ENCODE measurements at places on chromosomes 12 and 14. TPM values are rescaled to one million over a fixed set of nuclear protein-coding genes. Genes with fewer than 3 reads are reported as not detected.

Gene A2ML1
- polyA plus RNA-seq = not detected

Gene PLEKHG7
- polyA plus RNA-seq = not detected

Gene OTX2
- polyA plus RNA-seq = 0.08 TPM

Gene IKZF4
- 3.7 TPM for polyA plus RNA-seq

Gene MYL6
- 6,238 TPM for polyA plus RNA-seq

Gene OTUB2
- 1.4 TPM for polyA plus RNA-seq

Gene SNAPC1
- polyA plus RNA-seq = 23.4 TPM

Gene CD163
- polyA plus RNA-seq = 0.03 TPM

Gene VRTN
- polyA plus RNA-seq = not detected

Gene MMP19
- polyA plus RNA-seq = 21.8 TPM

Gene TAS2R46
- polyA plus RNA-seq = not detected

Gene EID3
- polyA plus RNA-seq = 2.3 TPM

Gene A2M
- 300 TPM for polyA plus RNA-seq

Gene ZNF891
- polyA plus RNA-seq = 0.27 TPM

Gene GALC
- polyA plus RNA-seq = 13.3 TPM

Gene LMNTD1
- polyA plus RNA-seq = not detected

Gene DPF3
- 7.6 TPM for polyA plus RNA-seq

Gene LGR5
- polyA plus RNA-seq = not detected

Gene ACVRL1
- polyA plus RNA-seq = 15.0 TPM

Gene PTGER2
- polyA plus RNA-seq = 15.9 TPM

Gene LBHD2
- not detected for polyA plus RNA-seq

Gene HAL
- 0.02 TPM for polyA plus RNA-seq

Gene ARG2
- polyA plus RNA-seq = 3.2 TPM

Gene GLIPR1
- 245 TPM for polyA plus RNA-seq

Gene KRT5
- 0.81 TPM for polyA plus RNA-seq

Gene OTOGL
- 0.08 TPM for polyA plus RNA-seq

Gene MUCL1
- not detected for polyA plus RNA-seq

Gene CDK4
- polyA plus RNA-seq = 324 TPM

Gene PRH2
- polyA plus RNA-seq = 0.14 TPM

Gene CLEC6A
- polyA plus RNA-seq = not detected

Gene SYCP3
- polyA plus RNA-seq = not detected

Gene DLK1
- not detected for polyA plus RNA-seq

Gene SERPINA9
- polyA plus RNA-seq = not detected

Gene TAS2R42
- polyA plus RNA-seq = not detected

Gene ZDHHC22
- not detected for polyA plus RNA-seq

Gene ALKBH2
- 15.4 TPM for polyA plus RNA-seq

Gene CISTR
- not detected for polyA plus RNA-seq

Gene GALNT16
- polyA plus RNA-seq = 8.1 TPM

Gene PSMC6
- 90.4 TPM for polyA plus RNA-seq

Gene CCDC175
- polyA plus RNA-seq = not detected

Measured in fibroblast of lung (primary cell).